ENCODE measurements at places on chromosomes 13 and 19.

DNA sequence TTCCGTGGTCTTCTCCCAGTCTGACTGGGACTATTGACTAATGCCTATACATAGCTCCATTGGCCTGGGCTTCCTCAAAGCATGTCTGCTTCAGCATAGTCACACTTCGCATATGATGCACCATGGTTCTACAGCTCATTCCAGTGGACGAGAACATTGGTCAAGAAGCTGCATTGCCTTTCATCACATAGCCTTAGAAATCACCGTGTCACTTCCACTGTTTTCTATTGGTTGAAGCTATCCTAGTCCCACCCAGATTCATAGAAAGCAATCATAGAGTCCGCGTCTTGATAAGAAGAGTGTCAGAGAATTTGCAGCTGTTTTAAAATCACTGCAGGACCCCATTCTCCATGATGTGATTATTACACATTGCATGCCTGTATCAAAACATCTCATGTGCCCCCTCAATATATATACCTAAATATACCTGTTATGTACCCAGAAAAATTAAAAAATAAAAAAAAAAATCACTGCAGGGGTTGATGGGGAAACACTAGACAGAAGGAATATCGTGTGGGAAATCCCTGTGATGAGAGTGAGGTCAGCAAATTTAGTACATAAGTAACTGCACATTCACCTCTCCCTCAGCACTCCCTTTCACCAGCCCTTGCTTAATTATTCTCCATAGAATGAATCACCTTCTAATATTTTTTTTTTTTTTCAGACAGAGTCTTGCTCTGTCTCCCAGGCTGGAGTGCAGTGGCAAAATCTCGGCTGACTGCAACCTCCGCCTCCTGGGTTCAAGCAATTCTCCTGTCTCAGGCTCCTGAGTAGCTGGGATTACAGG, 2.2 kb upstream of the ARHGAP33 start:
- peak; percentile 12 for DNase-seq

GRCh38 chr19:42323852-42324654, 1.4 kb upstream of the MEGF8 start:
- DNase-seq, result no peak

DNA sequence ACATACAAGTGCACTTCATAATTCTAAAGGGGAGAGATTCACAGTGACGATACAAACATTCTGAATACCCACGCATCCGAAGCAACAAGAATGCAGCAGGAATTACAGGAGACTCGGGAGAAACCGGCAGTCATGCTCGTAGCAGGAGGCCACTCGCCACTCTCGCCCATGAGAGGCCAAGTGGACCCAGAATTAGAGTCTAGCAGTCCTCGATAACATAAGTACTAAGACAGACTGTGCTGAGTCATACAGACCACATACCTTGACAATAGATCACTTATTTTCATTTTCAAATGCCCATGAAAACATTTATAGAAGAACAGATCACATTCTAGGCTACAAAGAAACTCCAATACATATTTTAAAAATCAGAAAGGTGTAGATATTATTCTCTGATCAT, 299.1 kb upstream of the TSHZ3 start:
- peak; percentile 44 for DNase-seq

GRCh38 chr13:80841414-80841813, 500.5 kb upstream of the SPRY2 start:
- DNase-seq, result peak; percentile 59

DNA sequence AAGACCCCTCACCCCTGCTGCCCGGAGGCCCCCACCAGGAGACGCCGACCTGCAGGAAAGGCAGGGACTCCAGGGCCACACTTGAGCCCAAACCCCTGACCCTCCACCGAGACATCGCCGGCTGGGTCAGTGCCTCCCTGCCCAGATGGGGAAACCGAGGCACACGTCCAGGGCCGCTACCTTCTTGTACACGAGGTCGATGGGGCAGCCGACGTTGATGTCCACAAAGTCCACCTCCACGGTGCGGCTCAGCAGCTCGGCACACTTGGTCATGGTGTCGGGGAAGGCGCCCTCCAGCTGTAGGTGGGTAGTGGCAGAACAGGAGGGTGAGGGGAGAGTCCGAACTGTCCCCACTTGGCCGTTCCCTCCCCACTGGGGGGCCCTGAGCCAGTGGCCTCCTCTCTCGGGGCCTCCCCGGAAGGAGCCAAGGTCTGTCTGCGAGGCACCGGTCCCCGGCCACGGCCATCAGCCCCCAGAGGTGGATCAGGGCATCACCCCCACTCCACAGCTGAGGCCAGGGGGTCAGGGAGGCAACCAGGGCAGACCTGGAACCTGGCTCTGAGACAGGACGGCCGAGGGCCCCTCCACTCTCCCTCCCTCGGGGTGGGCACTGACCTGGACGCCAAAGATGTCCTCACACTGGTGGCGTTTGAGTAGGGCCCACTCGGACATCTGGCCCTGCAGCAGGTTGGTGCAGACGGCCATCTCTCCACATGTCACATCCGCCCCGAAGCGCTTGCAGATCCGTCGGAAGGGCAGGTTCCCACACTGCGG, 3.0 kb upstream of the PRR22 start:
- DNase-seq, result no peak

GRCh38 chr13:38496917-38497316, 147.3 kb downstream of the UFM1 start:
- peak; percentile 22 for DNase-seq

- no peak for DNase-seq
These were observed 24.5 kb downstream of the PPP5C start for GRCh38 chr19:46371371-46371901.

DNA sequence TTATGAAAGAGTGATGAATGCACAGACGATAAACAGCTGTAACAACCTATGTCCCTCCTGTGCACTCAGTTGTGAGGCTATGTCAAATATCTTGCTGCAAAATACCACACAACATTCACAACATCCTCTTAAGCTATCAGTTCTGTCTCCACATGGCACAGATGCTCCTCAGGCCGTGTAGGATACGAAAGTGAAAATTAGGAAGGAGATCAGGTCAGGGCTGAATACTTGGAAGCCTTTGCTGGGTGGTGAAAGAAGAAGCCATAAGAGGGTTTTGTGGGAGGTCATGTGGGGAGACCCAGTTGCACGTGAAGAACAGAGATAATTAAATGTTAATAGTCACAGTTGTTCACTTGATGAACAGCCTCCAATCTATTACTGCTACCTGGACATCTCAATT, 58.9 kb downstream of the RXFP2 start:
- no peak for DNase-seq

GRCh38 chr13:43572656-43573360, 214.0 kb downstream of the ENOX1 start:
- peak; percentile 81 for DNase-seq

DNA sequence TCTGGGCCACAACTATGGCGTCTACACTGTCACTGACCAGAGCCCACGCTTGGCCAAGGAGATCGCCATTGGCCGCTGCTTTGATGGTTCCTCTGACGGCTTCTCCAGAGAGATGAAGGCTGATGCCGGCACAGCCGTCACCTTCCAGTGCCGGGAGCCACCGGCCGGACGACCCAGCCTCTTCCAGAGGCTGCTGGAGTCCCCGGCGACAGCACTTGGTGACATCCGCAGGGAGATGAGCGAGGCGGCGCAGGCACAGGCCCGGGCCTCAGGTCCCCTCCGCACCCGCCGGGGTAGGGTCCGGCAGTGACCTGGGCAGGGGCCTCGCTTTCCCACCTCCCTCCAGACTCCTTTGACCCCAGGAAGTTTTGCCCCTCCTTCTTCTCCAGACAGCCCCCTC, 7.6 kb downstream of the CILP2 start:
- DNase-seq, result no peak

DNA sequence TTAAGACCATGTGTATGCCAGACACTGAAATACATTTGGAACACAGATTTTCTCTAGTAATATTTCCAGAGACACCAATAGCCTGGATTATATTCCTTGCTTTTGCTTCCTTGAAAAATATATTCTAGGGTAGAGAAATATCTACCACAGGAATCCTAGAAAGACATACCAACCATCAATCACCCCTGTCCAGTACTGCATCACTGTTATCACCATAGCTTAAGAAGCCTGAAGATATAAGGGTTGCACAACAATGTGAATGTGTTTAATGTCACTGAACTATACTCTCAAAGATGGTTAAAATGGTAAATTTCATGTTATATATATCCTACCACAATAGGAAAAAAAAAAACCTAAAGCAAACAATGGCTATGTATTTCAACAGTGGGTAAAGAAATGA, 163.6 kb downstream of the DIAPH3 start:
- no peak for DNase-seq

GRCh38 chr13:75769141-75769905, 133.2 kb downstream of the LMO7 start:
- no peak for DNase-seq

GRCh38 chr19:48290771-48291488, 21.0 kb downstream of the ZNF114 start:
- peak; percentile 65 for DNase-seq

DNA sequence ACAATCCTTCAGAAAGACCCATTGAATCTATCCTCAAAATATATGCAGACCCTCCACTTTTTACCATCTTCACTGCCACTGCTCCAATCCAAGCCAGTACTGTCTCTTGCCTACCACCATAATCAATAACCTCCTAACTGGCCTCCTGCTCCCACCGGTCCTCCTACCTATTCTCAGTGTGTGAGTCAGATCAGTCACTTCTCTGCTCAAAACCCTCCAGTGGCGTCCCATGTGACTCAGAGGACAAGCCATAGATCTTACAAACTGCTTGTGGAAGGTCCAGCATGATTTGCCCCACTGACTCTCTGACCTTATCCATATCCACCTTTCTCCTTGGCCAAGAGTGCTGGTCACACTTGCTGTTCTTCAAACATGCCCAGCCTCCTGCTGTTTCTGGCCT, 23.4 kb upstream of the MBNL2 start:
- no peak for DNase-seq

DNA sequence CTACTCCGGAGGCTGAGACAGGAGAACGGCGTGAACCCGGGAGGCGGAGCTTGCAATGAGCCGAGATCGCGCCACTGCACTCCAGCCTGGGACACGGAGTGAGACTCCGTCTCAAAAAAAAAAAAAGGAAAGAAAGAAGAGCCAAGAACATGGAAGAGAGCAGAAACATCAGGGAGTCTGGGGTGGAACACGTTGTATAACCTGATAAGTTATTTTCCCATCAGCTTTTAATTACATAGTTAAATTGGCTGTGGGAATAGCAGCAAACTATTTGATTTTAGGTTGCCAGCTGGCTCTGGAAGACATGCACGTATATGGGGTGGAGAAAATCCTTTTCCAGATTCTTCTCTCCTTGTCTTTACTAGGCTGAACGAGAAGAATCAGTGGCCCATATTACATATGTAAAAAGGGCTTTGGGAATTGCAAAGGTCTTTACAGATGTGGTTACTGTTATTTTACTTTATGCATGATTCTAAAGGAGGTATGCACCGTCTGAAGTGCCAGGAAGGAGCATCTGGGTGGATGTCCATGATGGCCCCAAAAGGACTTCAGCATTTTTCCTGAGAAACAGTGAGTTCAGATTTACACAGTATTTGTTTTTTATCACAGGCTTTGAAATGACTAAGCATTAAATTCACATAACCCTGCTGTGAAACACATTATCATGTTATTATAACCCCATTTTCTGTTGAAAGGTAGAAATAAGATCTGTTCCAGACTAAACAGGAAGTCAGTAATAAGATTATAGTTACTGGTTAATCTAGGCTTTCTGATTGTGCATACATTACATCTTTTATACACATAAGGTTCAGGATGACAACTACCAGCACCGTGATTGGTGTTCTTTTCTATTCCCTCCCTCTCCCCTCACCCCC, 4.6 kb upstream of the NAA16 start:
- peak; percentile 18 for DNase-seq

GRCh38 chr13:40995997-40996396, 23.1 kb downstream of the ELF1 start:
- no peak for DNase-seq

DNA sequence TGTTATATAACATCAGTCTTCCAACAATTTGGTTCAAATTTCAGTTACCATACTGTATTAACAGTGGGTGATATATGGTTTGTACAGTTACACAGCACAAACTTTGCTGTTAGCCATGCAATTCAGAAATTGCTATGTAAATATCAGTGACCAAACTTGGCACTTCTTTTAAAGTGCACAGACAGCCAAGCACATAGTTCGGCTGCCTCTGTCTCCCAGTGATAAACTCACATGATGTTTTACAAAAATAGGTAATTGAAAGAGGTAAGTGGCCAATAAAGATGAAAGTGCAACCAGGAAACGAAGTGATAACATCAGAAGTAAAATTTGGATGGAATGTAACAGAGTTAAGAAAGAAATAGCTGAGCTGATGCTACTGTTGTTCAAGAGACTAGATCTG, 143.9 kb downstream of the PCDH9 start:
- no peak for DNase-seq

- DNase-seq, result no peak
These were observed 9.2 kb downstream of the ZNF823 start for GRCh38 chr19:11729586-11729985.

DNA sequence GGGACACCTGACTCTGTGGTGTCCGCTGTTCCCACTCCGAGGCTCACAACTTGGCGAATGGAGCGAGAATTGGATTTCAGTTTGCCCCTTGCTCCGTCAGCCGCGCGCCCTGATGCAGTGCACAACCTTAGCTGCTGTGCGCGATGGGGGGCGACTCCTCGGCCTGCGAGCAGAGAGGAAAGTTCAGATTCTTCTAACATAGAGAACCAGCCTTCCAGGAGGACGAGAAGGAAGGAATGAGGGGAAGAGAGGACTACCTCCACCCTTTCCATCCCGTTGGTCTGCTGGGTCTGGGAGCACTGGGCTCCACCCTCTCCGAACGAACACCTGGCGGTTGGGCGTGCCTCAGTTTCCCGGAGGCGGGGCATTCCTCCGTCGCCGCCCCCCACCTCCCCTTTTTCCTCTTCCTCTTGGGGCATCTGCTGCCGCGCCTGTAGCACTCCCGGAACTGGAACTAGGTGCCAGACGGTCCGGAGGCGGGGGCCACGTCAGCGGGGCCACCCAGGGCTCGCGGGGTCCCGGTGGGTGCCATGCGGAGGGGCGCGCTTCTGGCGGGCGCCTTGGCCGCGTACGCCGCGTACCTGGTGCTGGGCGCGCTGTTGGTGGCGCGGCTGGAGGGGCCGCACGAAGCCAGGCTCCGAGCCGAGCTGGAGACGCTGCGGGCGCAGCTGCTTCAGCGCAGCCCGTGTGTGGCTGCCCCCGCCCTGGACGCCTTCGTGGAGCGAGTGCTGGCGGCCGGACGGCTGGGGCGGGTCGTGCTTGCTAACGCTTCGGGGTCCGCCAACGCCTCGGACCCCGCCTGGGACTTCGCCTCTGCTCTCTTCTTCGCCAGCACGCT, at the start of gene KCNK6:
Gene KCNK6 (plus strand): TSS at position 425 of the 838 bp plus-strand sequence. CDS start 106 bp downstream, at position 531.
- no peak for DNase-seq

GRCh38 chr13:49627831-49628652, at the start of gene ARL11:
Gene ARL11, plus strand, starts transcription at chr13:49628507. Its CDS starts 1,941 bp downstream, at chr13:49630448.
- DNase-seq, result no peak

- DNase-seq, result no peak
These were observed 11.4 kb downstream of the ZNF254 start for GRCh38 chr19:24098359-24098758.

GRCh38 chr19:27905074-27905473, 1307.9 kb downstream of the UQCRFS1 start:
- DNase-seq, result no peak

GRCh38 chr19:4916292-4917082, 7.2 kb downstream of the UHRF1 start:
- DNase-seq, result no peak

- DNase-seq, result peak; percentile 86
These were observed 43.4 kb downstream of the TPT1 start for GRCh38 chr13:45297456-45298205.

- DNase-seq, result no peak
These were observed 26.0 kb upstream of the NPAS1 start for GRCh38 chr19:46993622-46994021.

All from LHCN-M2 (cell line).